ENCODE measurements at places on chromosomes 1 and 21.

DNA sequence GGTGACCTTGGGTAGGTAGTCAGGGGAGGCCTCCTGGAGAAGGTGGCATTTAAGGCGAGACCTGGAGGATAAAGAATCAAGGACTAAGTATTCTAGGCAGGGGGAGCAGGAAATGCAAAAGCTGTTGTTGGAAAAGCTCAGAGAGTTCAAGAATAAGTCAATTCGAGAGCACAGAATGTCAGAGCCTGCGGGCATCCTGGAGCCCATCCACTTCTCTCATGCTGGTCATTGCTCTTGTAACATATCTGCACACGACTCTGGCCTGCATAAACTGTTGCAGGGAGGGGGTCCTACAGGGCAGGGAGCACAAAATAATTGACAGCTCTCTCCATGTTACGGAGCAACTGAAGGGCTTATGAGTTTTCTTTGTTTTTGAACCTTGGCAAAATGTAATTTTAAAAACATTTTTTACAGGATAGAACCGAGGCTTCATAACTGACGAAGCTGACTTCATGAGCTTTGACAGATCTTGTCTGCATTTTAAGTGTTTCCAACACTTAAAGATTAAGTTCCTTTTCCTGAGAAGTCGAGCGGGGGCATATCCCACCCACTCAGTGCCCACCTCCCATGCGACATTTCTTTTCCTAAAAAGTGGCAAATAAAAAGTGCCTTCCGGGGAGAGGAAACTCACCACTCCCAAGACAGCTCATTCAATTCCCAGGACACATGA lies 4.2 kb downstream of the PLA2G5 start:
- DNase-seq = no peak

- DNase-seq = no peak
Observed at GRCh38 chr1:177246710-177247580, 76.2 kb downstream of the BRINP2 start.

DNA sequence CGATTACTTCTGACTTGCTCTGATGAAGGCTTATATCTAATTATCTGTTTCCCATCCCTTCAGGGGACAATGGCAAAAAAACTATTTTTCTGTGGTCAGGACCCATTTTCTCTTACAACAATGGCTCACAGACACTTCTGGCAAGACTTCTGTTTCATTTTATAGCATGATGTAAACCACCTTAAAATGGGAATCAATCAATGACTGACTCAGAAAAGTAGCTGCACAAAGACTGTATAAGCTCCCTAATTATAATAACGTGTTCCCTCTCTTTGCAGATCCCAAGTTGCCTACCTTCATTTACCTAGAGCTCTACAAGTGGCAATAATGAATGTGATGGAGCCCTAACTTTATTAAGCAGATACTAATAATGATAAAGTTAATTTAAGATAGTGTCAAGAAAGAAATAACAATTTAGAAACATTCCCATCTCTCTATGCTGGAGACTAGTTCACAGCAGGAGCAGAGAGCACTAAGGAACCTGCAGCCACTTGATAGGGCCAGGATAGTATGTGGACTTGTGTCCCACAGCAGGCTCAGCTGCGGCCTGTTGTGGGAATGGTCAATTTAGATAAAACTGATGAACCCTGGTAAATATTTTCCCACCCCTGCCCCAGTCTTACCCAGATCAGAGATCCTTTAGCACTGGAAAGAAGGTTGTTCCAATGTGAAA lies 538 bp downstream of the GBP2 start:
- DNase-seq = no peak

DNA sequence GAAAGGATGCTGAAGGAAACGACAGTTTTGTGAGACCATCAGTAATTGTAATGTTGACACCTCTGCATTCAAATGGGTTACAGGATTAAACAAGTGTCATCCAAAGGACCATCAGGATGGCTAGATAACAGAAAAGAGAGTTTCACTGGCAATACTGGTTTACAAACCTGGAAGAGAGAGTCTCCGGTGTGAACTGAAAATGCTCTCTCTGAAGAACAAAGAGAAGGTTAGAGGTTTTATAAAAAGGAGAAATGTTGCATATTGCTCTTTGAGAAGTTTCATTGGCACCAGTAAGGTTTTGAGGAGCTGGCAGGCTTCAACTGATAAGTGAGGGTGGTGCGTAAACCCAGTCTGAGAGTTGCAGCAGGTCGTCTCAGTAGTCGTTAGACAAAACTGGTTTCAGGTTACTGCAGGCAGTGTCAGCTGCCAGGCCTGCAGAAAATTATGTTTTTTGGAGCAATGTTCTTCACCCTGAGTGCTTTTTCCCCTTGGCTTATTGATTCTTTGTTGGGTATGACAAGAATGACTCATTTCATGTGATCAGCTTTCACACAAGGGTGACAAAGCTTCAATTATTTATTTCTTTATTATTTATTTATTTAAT lies 42.2 kb downstream of the KCNK1 start:
- DNase-seq = no peak

GRCh38 chr1:211609120-211610024 lies 30.4 kb upstream of the SLC30A1 start:
- DNase-seq = no peak

- no peak for DNase-seq
Observed at GRCh38 chr1:43239484-43239883, 30.3 kb upstream of the TMEM125 start.

- DNase-seq = no peak
Observed at GRCh38 chr21:46368533-46369285, 44.8 kb downstream of the PCNT start.

- no peak for DNase-seq
Observed at GRCh38 chr1:244759158-244759557, 76.3 kb upstream of the COX20 start.

- DNase-seq = peak; percentile 18
Observed at GRCh38 chr21:42233067-42233961, 14.4 kb downstream of the ABCG1 start.

DNA sequence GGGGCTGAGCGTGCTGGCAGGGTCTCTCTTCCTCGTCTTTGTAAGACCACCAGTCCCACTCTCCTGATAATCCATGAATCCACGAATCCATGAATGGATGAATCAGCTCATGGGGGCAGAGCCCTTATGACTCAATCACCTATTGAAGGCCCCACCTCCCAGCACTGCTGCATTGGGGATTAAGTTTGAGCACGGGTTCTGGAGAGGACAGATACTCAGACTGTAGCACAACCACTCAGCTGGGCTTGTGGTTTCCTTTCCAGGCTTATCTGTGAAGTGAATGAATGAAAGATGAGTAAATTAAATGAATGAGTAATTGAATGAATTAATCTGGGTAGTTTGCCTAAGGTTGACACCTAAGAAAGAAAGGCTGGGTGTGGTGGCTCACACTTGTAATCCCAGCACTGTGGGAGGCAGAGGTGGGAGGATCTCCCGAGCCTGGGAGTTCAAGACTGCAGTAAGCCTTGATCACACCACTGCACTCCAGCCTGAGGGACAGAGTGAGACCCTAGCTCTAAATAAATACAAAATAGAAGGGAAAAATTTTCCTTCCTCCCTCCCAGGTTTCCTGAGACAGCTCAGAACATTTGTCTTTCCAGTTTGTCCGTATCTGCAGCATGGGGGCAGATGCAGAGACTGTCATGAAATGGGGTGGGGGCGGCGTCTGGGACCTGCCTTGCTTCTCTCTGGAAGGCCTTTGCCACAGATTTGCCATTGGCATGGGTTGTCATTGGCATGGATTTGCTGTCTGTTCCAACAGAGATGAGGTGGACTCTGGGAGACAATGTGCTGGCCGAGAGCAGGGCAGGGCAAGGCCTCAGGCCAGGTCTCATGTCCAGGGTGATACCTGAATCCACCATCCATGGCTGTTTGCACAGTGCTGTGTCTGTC lies 187.7 kb upstream of the C1orf174 start:
- DNase-seq = no peak

DNA sequence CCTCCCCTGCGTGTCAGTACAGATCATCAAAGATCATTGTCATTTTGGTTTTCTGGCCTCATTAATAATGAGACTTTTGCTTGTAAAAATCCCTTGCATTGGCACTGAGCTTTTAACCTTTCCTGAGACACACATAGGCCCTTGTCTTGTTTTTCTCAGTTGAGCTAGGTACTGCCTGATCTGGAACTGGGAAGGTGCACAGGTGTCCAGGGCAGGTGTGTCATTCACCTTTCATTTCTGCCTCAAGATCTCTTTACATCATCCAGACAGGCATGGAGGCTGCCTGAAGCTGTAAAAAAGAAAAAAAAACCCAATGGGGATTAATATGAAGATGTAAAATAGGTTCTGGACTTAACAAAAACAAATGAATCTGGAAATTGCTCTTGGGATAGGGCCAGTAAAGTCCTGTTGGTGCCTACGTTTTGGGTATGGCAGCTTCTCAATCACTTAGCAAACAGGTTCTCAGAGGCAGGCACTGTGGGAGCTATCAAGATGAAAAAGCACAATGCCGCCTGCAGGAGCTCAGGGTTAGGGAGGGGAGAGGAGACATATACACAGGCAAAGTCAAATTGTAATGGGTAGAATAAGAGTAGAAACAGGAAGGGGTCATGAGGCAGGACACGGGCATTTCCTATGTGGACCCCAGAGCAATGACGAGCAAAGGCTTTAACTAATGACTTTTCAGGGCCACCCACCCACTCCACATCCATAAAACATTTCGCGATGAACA lies 1.0 kb upstream of the KCNC4 start:
- peak; percentile 27 for DNase-seq
